T47D (cell line): ENCODE measurements at places on chromosomes 5 and 9.

GRCh38 chr9:19117039-19117716, 10.1 kb downstream of the PLIN2 start:
- DNase-seq, result no peak

- no peak for DNase-seq
Measured at GRCh38 chr5:59558501-59558900, 335.0 kb downstream of the PDE4D start.

DNA sequence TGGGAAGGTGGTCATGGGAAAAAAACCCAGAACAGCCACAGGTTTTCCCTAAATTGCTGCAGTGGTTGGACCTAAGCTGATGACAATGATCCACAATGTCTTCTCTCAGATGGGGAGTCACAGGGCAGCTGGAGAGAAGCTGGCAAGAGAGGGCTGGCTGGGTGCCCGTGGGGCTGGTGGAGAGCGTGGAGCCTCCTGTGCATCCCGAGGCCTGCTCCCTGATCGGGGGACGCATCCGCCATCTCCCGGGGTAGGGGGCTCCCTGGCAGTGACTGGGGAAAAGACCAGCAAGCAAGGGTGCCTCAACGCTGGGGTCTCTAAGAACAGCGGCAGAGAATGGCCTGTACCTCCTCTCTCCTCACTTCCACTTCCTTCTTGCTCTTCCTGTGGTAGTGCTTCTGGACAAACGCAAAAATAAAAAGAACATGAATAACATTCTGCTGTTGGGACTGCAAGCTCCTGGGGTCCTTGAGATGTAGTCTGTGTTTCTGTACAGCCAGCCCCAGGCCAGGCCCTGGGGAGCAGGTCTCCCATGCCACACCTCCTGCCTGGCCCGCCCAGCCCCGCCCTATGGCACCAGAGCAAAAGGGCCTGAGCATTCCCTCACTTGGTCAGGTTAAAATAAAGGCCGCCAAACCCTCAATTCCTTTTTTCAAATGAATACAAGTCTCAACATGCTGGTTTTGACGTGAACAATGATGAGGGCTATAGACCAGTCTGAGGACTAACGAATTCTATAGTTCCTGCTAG, 7.0 kb upstream of the MRNIP start:
- no peak for DNase-seq

- DNase-seq, result no peak
Measured at GRCh38 chr5:33891446-33891787, 373 bp downstream of the ADAMTS12 start.

GRCh38 chr9:123417289-123418051, 61.5 kb downstream of the CRB2 start:
- DNase-seq, result no peak

DNA sequence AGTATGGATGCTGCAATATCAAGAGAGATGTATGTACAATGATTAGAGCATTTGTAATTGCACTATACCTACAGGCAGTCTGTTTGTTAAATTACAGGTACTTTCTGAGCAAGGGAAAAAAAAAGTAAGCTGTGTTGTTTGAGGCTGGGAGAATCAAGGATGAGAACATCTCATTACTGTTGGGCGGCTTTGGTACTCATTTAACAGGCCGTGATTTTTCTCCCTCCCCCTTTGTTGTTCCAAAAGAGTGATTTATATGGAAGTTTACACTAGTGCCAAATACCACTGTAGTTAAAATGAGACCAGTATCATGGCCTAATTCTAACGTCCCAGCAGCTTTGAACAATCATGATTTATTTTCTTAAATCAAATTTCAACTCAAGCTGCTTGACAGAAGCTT, 71.2 kb upstream of the GNA14 start:
- DNase-seq, result no peak

DNA sequence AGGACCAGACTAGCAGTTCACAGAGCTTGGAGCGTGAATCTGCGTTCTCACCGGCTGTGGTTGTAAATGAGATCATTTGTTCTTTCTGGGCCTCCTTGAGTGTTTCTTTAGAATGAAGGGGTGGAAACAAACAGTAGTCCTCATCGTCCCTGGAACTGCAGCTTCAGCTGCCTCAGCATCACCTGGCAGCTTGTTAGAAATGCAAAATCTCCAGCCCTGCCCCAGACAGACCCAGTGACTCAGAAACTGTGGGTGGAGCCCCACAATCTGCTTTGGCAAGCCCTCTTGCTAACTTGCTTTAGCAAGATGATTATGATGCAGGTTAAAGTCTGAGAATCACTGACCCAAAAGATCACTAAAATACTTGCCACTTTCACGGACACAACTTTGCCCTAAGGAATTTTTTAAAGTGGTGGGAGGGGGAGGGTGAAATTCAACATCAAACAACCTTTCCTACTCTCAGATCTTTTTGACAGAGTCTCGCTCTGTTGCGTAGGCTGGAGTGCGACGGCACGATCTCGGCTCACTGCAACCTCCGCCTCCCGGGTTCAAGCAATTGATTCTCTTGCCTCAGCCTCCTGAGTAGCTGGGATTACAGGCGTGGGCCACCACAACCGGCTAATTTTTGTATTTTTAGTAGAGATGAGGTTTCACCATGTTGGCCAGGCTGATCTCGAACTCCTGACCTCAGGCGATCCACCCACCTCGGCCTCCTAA, 86.0 kb downstream of the BRINP1 start:
- DNase-seq, result no peak

DNA sequence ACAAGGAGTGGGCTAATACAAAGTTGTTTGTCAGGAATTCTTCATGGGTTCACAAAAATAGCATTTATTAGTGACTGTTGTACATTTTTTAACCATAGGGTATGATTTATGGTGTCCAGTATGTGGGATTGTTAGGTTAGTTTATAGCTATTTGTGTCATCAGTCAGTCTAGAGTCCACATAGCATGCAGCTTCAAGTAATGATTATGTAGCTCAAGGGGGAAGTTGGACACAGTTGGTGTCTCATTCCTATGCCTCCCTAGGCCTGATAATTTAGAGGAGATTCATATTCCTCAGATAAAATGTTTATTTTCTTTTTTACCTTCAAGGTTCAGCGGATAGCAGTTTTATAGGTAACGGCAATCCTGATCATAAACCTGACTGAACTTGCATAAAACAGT, 153.8 kb downstream of the OXCT1 start:
- no peak for DNase-seq

- no peak for DNase-seq
Measured at GRCh38 chr9:120393386-120394057, 186.4 kb downstream of the CDK5RAP2 start.

DNA sequence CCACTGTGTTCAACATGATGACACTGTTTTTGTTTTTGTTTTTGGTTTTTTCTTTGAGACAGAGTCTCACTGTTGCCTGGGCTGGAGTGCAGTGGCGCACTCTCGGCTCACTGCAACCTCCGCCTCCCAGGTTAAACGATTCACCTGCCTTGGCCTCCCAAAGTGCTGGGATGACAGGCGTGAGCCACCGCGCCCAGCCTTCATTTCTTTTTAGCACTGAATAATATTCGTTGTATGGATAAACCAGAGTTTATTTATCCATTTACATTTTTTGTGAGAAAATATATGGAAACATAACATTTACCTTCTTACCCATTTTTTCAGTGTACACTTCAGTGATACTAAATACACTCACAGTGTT, 4.2 kb downstream of the CARD19 start:
- no peak for DNase-seq

DNA sequence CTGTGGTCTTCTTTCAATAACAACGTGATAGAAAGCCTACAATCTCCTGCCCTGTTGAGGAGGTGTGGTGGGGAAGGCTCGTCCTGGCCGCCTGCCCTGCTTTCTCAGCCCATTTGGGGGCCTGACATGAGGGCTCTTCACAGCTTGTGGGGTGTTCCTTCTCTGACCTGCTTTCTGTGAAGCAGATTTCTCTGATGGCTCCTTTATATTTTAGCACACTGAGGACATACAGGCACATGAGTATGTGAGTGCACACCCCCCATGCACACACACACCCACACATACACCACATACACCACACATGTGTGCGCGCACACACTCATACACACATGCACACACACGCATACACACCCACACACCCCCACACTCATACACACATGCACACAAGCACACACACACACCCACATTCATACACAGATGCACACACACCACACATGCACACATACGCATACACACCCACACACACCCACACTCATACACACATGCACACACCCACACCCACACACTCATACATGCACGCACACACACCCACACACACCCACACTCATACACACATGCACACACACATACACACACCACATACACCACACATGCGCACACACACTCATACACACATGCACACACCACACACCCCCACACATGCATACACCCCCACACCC, 117.5 kb downstream of the COL5A1 start:
- DNase-seq, result no peak

GRCh38 chr5:127580731-127581130, 63.3 kb downstream of the PRRC1 start:
- no peak for DNase-seq

DNA sequence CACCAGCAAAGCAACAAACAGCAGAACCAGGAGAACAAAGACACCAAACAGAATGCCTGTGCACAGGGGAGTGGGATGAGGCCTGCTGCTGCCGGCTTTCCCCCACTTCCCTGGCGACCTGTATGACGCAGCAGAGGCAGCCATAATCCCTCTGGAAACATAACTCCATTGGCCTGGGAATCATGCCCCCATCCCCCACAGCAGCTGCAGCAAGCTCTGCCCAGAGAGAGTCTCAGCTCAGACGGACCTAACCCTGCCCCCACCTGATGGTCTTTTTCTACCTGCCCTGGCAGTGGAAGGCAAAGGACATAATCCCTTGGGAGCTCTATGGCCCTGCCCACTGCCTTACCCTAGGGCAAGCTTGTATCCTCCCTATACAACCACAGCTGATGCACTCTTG, 81.8 kb upstream of the FANCC start:
- no peak for DNase-seq

GRCh38 chr9:137312852-137313325, 10.8 kb upstream of the NRARP start:
- peak; percentile 18 for DNase-seq

- no peak for DNase-seq
Measured at GRCh38 chr5:66247176-66247960, 103.3 kb downstream of the SREK1 start.

GRCh38 chr5:21646469-21646868, 1206.7 kb downstream of the CDH12 start:
- no peak for DNase-seq

DNA sequence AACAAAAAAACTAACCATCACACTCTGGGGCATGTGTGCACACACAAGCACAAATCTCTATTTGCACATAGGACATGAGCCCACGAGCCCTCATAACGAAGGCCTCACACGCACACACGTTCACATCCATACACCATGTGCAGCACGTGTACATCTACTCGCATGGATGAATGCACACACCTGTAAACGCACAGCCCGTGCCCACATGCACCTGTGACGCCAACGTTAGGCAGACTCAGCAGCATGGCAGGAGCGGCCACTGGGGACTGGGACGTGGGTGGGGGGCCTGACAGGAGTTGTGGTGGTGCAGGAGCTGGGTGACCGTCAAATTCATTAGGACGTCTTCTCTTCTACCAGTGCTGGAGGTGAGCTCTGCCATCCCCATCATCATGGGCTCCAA, 3.2 kb downstream of the SLC34A1 start:
- no peak for DNase-seq

GRCh38 chr5:57119031-57119430, 54.8 kb upstream of the GPBP1 start:
- no peak for DNase-seq

DNA sequence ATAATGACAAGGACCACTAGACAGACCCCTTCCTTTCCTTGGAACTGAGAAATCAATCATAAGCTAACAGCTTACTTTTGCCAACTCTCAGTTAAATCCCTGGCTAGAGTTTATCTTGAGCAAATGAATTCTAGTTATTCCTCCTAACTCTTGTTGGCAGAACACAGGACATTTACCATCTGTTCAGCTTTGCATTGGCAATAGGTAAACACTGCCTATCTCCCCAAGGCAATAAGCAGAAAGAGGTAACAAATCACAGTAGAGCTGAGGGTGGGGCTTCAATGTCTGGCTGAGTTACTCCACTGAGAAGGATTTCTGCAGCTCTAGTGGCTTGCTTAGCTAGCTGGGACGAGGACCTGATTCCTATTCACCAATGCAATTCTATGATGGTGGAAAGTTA, 503.3 kb upstream of the GRIA1 start:
- DNase-seq, result no peak

DNA sequence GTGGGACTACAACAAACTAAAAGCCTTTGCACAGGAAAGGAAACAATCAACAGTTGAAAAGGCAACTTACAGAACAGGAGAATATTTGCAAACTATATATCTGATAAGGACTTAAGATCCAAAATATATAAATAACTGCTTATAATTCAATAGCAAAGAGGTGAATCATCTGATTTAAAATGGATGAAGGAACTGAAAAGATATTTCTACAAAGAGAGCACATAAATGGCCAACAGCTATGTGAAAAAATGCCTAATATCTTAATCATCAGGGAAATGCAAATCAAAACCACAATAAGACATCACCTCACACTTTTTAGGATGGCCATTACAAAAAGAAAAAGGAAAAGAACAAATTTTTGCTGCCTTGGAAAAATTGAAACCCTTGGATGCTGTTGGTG, 100.4 kb downstream of the LURAP1L start:
- DNase-seq, result no peak

DNA sequence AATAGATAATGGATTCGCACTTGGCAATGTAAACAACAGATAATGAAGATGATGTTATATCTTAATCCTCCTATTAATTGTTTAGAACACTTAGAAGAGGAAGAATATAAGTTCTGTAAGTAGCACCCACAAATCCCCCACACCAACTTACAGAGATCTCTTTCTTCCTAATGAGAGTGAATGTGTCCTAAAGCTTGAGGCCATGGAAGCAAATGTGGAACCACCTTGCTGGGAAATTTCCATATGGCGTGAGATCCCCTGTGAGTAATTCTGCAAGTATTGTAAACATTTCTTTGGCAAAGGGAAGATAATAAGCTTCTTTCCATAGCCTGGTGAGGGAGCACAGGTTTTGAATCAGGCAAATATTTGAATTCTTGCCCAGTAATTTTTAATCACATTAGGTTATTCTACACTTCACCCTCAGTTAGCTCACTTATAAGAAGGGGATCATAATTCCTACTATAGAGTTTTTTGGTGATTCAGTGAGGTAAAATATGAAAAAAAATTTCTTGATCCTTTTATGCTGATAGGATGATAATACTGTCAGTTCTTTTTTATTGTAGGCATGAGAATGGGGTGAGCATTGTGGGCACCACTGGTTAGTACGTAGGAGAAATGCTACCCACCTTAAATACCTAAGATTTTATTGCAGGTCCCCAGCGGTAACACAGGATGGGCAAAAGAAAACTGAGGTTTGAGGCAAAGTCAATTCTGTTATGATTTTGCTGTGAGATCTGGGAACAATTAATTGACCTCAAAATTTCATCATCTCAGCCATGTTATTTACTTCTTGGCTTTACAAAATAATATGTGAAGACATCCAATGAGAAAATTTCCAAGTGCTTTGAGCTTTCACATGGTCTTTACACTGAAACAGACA, 574.8 kb downstream of the PSAT1 start:
- DNase-seq, result no peak

GRCh38 chr9:17742067-17742466, 163.2 kb downstream of the SH3GL2 start:
- no peak for DNase-seq
